ENCODE measurements at places on chromosomes 4 and X.

- no peak for DNase-seq
Measured at GRCh38 chr4:3780347-3781171, 14.4 kb downstream of the ADRA2C start.

GRCh38 chrX:40098264-40099054, 701 bp upstream of the BCOR start:
- DNase-seq: no peak

- no peak for DNase-seq
Measured at GRCh38 chr4:8267077-8267476, 2.5 kb upstream of the HTRA3 start.

GRCh38 chr4:152514356-152514755, 21.5 kb downstream of the FBXW7 start:
- DNase-seq: no peak

DNA sequence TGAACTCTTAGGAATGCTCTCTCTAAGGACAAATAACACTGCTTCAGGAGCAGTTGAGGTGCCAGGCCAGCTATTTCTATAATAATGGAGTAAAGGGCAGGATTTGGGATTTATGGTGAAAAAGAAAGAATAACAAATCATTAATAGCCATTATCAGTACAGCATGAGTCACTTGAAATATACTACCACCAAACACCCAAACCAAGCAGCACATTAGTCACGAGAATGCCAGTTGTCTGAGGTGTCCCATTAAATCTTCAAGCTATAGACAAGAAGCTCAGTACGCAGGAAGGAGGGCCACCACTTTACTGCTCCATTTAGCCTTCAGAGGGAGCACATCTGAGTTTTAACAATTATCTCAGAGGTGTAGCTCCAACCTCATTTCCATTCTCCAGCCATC, 106.8 kb upstream of the MAGEA10 start:
- no peak for DNase-seq

DNA sequence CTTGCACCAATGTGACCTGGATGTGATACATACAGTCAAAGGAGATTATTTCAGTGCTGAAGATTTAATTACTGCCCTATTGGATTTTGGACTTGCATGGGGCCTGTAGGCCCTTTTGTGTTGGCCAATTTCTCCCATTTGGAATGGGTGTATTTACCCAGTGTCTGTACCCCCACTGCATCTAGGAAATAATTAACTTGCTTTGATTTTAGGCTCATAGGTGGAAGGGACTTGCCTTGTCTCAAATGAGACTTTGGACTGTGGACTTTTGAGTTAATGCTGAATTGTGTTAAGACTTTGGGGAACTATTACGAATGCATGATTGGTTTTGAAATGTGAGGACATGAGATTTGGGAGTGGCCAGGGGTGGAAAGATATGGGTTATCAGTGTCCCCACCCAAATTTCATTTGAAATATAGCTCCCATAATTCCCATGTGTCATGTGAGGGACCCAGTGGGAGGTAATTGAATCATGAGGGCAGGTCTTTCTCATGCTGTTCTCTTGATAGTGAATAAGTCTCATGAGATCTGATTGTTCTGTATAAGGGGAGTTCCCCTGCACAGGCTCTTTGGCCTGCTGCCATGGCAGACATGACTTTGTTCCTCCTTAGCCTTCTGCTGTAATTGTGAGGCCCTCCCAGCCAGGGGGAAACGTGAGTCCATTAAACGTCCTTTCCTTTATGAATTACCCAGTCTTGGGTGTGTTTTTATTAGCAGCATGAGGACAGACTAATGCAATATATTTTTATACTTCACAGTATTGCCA, 362.2 kb upstream of the SPANXN4 start:
- DNase-seq: no peak

DNA sequence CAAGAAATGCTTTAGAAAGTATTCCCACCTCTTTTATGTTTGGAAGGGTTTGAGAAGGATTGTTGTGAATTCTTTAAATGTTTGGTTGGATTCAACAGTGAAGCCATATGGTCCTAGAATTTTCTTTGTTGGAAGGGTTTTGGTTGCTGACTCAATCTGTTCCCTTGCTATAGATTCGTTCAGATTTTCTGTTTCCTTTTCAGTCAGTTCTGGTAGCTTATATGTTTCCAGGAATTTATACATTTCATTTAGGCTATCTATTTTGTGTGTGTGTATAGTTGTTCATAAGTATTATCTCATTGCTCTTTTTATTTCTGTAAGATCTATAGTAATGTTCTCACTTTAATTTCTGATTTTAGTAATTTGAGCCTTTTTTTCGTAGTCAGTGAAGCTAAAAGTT, 114.4 kb downstream of the MSN start:
- DNase-seq: no peak

DNA sequence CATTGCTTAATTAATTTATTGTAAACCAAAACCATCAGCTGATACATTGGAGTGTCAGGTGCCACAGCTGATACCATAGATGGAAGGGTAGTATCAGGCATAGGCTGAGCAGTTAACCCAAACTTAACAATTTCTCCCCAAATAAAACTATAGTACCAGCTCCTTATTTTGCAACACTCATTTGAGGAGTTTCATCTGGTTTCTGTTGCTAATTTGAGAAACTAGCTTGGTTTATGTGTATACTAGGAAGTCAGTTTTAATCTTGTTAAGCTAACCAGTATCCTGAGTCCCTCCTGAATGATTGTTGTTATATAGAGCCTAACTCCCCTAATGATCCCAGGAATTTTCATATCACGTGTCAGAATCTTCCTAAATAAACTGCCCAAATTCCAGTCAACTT, 12.7 kb downstream of the DCAF16 start:
- no peak for DNase-seq

- DNase-seq: no peak
Measured at GRCh38 chrX:153388722-153389459, 12.3 kb downstream of the PNMA6E start.

DNA sequence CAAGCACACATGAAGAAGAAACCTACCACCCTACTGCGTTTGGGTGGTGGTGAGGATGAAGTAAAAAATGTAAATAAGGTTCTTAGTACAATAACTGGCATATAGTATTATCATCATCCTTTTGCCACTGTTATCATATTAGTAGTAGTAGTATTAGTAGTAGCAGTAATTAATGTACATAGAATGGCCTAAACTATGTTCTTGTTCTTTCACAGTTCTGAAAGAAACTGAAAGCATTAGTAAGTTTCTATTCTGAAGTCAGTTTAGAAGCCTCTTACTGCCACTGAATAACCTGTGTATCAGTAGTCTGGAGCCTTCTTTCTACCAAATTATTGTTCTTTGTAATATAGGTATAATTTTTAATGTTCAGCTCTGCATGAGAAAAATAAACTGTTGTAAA, 21.0 kb downstream of the COL4A6 start:
- DNase-seq: no peak

DNA sequence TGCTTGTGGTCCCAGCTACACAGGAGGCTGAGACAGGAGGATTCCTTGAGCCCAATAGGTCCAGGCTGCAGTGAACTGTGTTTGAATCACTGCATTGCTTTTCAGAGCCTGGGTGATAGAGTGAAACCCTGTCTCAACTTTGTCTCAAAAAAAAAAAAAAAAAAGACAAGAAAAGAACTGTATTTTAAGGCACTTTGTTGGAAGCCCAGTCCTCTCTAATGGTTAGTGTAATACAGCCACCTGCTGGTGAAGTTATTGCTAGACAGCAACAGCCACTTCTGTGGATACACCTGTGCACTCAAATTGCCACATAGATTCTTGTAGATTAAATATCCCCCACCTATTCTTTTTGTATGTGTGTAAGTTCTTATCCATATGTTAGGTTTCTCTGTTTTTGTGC, 10.1 kb upstream of the FGG start:
- DNase-seq: no peak

DNA sequence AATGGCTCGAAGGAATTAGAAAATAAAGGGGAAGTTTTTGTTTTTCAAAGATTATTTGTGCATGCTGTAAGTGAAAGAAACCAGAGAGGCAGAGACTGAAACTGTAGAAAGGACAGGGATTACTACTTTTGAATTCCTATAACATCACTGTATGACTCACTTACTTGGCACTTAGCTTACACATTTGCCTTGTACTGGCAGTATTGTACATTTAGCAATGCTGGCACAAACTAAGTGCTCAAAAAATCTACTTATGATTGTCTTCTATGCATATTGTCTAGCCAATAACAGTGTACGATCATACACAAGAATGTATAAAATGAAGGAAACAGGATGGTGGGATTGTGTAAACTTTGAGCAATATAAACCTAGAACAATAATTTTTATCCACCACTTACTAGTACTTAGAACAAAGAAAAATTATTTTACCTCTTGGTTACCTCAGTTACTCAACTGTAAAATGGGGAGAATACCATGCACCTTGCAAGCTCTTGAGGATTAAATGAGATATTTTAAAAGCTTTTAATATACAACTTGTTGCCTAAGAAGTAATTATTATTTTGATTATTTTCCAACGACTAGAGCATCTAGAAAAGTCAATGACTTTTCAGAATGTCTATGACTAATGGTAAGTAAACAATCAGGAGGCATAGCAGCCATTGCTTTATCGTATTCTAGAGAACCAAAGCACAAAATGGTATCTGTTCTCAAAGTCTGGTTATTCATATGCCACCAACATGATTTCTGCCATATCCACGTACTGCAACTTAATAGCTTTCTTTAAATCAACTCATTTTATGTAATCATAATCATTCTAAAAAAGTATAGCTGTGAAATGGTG, 4.7 kb downstream of the FAM120C start:
- DNase-seq: no peak

DNA sequence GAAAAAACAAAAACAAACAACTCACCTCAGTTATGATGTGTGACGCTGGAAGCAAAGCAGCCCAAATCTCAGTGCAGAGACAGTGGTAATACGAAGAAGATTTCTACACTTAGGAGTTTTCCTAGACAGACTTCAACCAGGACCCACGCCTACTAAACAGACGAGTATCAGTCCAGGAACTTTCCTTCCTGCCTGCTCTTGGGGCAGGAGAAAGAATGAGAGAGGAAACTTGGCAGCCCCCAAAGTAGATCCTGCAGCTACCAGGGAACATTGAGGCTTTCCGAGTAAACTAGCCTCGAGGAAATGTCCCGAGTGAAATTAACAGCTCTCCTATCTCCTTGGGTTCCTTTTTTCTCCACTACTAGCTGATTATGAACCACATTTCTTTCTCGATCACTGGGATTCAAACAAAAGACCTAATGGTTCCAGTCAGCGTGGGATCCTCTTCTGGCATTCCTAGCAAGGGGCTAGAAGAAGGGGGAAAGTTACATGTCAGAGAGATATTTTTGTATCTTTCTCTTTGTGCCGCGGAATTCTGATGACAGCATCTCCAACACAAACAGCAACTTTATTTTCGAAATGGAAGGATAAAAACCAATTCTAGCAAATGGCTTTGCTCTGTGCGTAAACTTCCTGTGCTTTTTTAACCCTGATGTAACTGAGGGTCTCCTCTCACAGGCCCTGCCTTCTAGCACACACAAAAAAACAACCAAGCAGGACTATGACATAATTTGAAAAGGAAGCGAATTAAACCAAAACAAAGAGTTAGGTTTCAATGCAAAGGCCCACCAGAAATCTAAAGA, 53.2 kb downstream of the PPM1K start:
- DNase-seq: no peak

GRCh38 chr4:130855533-130855932, 1759.6 kb downstream of the C4orf33 start:
- no peak for DNase-seq

- no peak for DNase-seq
Measured at GRCh38 chr4:7208509-7209451, 16.4 kb downstream of the SORCS2 start.

DNA sequence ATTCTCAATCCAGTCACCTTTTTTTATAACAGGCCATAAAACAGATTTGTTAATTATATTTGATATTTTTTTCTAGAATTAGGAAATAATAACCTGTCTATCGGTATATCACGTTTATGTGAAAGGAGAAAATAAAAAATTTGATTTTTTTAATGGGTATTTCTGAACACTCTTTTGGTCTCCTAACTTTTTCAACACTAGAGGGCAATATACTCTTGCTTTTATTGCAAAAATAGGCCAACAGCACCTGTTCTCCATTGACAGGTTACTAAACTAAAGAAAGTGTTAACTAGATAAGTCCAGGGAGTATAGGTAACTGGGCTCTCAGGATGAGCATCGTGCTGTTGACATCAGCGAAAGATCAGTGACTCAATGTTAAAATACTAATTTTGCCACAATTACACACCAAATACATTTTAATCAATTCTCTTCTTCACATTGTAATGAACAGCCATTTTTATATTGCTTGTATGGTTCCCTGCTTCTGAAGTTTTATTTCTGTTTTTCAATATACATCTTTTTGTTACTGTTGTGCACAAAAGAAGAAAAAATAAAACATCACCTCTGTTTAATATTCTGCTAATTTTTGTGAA, 22.8 kb downstream of the NDST4 start:
- no peak for DNase-seq

- no peak for DNase-seq
Measured at GRCh38 chr4:20367446-20367845, 115.7 kb downstream of the SLIT2 start.

DNA sequence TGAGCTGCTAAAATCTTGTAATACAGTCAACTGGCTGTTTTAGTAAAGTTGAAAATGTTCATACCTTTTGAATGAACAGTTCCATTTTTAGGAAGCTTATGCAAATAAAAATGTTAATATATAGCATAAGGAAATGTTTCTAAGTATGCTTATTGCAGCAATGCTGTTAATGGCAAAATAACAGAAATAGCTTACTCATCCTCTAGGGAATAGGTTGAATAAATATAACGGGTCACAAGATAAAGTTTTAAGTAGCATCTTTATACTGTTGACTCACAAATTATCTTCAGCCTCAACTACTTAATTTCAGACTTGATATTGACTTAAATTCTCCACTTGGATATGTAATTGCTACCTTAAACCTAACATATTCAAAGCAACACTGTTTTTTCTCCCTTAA, 27.7 kb downstream of the HERC3 start:
- DNase-seq: no peak

GRCh38 chr4:161005746-161006145, 1158.1 kb downstream of the FSTL5 start:
- no peak for DNase-seq

- DNase-seq: no peak
Measured at GRCh38 chr4:16224264-16225166, 1.8 kb downstream of the TAPT1 start.

DNA sequence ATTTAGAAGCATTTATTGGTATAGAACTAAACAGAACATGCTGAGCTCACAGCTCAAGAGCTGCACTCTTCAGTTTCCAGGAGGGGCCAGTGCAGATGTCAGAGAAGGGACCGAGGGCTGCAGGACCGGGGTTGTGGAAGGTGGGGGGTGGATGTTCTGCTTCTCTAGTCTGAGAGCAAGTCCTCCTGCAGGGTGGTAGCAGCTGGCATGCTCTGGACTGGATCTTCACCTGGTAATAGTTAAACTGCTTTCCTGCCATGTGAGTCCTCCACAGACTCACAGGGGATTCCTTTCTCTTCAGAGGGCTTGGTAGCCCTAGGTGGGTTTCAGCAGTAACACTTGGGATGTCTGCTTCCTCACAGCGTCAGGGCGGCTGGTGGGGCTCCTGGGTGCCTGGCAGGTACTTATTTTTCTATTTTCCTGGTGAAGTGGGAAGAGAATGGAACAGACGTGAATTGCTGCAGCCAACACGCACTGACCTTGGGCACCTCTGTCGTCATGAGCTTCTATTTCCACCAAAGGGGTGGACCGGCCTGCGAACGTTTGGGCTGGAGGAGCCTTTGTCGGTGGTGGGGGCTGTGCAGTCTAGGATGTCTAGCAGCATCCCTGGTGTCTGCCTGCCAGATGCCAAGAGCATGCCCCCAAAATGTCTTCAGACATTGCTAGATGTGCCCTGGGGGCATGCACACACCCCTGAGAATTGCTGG, 2.5 kb downstream of the MAEA start:
- DNase-seq: no peak

All from activated CD8-positive, alpha-beta memory T cell treated with anti-CD3 and anti-CD28 coated beads for 48 hours (primary cell).